Naive thymus-derived CD4-positive, alpha-beta T cell (primary cell): ENCODE measurements at places on chromosomes 2 and 18.

GRCh38 chr18:9325716-9326115, 8.9 kb upstream of the TWSG1 start:
- no peak for DNase-seq

GRCh38 chr18:59737776-59738300, 40.6 kb upstream of the CCBE1 start:
- no peak for DNase-seq

- peak; percentile 41 for DNase-seq
These were observed 47.8 kb upstream of the MAPRE3 start for GRCh38 chr2:26922405-26923188.

DNA sequence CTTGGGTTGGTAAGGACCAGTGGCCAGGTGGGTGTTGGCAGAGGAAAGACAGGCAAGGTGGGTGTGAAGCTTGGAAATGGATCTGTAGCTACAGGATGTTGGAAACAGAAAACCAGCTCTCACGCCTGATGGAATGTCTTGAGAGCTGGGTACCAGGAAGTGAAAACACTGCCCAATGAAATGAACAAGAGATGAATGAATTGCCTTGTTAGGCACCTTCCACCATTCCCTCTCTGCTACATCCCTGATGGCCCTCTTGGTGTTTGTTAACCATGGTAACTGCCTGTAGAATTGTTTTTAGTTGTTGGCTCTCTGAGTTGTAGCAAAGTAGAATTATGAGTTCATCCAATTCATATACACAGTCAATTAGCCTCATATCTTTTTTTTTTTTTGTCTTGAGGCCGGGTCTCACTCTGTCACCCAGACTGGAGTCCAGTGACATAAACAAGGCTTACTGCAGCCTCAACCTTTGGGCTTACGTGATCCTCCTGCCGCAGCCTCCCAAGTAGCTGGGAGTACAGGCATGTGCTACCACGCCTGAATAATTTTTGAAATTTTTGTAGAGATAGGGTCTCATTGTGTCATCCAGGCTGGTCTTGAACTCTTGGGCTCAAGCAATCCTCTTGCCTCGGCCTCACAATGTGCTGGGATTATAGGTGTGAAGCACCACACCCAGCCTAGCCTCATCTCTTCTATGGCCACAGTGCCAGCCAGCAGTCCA, 9.5 kb downstream of the KCMF1 start:
- DNase-seq: no peak

GRCh38 chr2:46828135-46828438, 87.5 kb downstream of the MCFD2 start:
- DNase-seq: no peak

DNA sequence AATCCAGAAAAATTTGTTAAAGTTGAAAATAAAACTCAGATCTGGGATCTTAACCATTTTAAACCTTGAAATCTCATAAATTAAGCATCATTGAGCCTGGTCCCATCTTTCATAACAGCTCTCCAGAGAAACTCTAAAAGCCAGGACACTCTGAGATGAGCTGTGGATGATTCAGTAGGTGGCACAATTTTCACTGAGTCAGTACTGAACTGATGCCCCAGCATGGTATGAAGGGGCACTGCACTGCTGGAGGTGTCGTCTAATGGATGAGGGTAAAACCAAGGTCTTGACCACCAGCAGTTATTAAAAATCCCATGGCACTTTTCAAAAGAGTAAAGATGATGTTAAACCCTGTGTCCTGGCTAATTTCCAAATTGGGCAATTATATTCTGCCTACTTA, 170.6 kb downstream of the FIGN start:
- no peak for DNase-seq

GRCh38 chr2:54977149-54977548, 73.1 kb downstream of the RTN4 start:
- no peak for DNase-seq

DNA sequence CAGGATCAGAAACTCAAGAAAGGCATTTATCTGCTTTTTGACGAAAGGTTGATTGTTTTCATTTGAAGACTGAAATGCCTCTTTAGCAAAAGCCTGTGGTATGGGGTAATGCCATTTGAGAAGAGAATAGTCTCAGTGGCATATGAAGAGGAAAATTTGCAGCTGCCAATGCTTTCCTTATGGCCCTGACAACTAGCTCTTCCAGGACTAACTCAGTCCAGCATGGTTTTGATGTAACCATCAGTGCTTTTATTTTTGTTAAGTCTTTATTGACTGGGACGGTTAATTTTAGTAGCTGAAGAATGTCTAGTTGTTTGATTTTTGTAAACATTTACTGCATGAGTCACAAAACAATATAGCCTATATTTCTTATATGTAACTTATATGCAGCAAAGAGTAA, 158.4 kb downstream of the LNPK start:
- DNase-seq: no peak

DNA sequence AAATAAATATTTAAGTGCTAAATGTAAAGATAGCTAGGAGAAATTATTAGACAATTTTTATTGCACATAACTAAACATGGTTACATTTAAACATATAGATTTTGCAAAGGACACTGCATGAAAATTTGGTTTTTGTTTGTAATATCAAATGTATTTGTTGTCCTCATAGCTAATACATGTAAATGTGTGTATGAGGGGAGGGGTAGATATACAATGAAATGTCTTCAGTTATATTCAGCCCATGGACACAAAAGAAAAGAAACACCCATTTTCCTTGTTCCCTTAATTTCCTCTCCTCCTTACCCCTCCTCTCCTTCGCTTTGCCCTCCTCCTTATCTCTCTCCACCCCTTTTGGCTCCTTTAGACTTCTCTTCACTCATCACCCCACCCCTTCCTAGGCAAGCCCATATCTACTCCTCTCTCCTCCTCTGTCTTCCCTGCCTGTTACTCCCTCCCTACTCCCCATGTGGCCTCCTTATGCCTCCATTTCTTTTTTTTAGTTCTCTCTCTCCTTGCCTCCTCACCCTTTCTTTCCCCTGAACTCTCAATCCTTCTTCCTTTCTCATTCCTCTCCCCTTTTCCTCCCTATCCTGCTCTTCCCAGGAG, 1.4 kb downstream of the COL3A1 start:
- DNase-seq: no peak

GRCh38 chr18:60331890-60332289, 40.7 kb downstream of the MC4R start:
- DNase-seq: no peak

DNA sequence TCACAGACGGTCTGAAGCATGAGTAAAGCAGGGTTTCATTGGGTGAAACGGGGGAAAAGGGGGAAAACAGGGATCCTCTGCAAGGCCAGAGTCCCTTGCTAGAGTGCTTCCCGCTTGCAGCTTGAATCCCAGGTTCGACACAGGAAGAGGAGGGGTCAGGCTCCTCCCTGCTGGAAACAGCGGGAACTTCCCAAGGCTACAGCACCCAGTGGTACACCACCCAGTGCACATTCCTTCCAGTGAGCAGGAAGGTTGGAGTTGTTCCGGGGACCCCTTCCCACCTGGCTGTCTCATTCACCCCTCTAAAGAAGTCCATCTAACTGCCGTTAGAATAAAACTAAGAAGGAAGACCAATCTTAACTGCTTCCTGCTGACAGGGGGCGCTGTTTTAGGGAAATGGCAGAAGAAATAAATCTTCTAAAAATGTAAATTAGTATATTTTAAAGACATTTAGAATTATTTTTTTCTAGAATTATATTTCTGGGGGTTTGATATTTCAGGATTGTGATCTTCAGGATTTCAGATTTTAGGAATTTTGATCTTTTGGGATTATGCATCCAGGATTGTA, 230.9 kb downstream of the RBM43 start:
- DNase-seq: no peak

DNA sequence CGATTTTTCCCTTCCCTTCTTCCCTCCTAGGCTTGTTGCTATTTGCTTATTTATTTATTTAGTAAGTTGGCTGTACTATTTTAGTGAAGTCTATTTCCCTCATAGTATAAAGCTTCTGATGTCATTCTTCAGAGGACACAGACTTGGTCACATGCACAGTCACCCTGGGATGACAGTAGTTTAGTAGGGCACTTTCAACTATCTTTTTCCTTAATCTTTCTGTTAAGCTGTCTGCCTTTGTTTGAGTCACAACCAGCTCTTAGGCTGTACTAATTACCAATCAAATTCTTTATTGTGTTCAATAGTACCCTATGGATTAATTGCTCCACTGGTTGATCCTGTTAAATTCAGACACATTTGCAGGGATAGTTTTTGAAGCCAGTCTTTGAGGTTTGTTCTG, 26.9 kb upstream of the RAB31 start:
- no peak for DNase-seq
